Osteoblast (primary cell): ENCODE measurements at places on chromosomes 3 and 15. TPM values are rescaled to one million over a fixed set of nuclear protein-coding genes. Genes with fewer than 3 reads are reported as not detected.

The TMEM207 gene
- total RNA-seq = not detected in 2 replicates

The C3orf85 gene
- not detected in 2 replicates for total RNA-seq

The IL16 gene
- total RNA-seq = 6.5 and 7.1 TPM in 2 replicates

The WNT7A gene
- not detected in 2 replicates for total RNA-seq

The IQCB1 gene
- 15.9 and 16.2 TPM in 2 replicates for total RNA-seq

The SST gene
- not detected in 2 replicates for total RNA-seq

- peak; percentile 88 for DNase-seq
Measured at GRCh38 chr3:196440041-196440537, 7.9 kb upstream of the UBXN7 start.

DNA sequence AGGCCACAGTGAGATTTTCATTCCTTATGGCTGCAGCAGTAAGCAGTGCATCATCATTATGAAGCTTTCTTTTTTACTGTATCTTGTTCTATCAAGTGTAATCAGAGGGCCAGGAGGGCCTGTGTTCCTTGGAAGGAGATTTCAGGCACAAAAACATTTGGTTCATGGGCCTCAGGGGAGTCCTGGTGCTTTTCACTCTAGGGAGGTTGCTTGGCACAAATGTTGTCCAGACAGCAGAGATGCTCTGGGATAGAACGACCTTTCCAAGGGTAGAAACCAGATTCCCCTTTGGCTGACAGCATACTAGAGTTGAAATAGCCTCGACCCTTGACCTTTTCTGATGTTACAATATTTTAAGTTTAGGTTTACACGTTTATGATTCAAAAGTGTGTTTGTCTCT is 95.3 kb upstream of the CLSTN2 start:
- no peak for DNase-seq

DNA sequence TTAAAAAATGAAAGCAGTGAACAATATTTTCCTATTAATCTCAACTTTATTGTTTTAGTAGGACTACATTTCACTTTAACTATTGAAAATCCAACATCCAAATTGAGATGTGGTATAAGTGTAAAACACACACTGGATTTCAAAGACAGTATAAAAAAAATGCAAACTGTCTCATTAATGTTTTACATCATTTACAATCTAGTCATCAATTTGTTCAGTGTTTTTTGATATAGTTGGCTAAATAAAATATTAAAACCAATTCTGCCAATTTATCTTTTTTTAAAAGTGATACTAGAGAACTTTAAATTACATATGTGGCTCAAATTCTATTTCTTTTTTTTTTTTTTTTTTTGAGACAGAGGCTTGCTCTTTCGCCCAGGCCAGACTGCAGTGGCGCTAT is 95.1 kb downstream of the NPTN start:
- DNase-seq = no peak

- no peak for DNase-seq
Measured at GRCh38 chr3:45098310-45098709, 47.9 kb downstream of the CDCP1 start.

- DNase-seq = no peak
Measured at GRCh38 chr3:37859908-37860199, 1.8 kb upstream of the CTDSPL start.

GRCh38 chr3:177983320-177983719 is 552.9 kb upstream of the KCNMB2 start:
- no peak for DNase-seq

- DNase-seq = no peak
Measured at GRCh38 chr3:72791161-72791560, 57.1 kb downstream of the SHQ1 start.

DNA sequence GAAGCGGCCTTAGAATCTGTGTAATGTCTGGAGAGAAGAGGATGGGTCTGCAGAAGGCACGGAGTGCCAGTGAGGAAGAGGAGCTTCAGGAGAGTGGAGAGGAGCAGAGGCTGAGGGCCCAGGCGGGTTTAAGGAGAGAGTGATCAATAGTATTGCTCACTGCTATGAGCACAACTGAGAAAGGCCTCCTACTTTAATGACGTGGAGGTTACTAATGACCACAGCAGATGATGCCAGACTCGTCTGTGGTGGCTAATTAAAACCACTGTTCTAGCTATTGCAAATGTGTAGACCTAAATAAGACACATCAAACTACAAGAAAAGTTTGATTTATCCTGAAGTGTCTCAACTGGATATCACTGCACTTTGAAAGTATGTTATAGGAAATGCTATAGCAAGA is 33.2 kb downstream of the MTMR10 start:
- DNase-seq = peak; percentile 46

GRCh38 chr3:197338586-197338985 is 40.2 kb upstream of the DLG1 start:
- no peak for DNase-seq

GRCh38 chr15:69478259-69478781 is 25.7 kb downstream of the RPLP1 start:
- DNase-seq = peak; percentile 86

GRCh38 chr3:32646761-32647160 is 38.2 kb upstream of the CNOT10 start:
- no peak for DNase-seq

DNA sequence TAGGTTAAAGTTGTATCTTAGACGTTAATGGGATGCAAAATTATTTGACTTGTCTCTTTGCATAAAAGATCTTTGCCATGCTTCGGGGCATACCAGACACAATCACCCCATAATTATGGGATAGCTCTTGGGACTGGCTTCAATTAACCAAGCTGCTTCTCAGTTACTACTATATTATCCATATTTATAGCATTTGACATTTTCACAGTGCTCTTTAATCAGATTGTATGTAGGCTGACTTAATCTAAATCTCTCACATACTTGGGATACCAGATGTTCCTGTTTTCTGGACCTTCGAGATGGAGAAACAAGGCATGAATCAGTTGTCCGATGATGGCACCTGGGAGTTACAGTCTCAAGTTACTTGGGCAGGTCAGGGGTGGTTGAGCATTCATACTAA is 27.2 kb upstream of the ABHD17C start:
- DNase-seq = no peak

DNA sequence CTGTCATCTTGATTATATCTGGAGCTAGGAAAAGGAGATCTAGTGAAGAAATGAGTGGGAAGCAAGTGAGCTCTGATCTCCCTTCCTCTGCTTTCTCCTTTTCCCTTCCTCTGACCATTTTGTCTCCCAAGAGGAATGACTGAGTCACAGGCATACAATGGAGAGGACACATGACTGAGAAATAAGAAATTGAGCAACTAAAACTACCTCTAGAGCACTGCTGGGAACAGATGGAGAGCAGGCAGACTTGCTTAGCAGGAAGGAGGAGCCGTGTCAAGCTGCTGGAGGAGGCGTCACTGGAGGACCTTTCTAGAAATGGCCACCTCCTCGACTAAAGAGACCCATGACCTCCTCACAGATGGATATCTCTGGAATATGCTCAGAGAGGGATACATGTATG is 66.9 kb upstream of the MYO5C start:
- DNase-seq = no peak

DNA sequence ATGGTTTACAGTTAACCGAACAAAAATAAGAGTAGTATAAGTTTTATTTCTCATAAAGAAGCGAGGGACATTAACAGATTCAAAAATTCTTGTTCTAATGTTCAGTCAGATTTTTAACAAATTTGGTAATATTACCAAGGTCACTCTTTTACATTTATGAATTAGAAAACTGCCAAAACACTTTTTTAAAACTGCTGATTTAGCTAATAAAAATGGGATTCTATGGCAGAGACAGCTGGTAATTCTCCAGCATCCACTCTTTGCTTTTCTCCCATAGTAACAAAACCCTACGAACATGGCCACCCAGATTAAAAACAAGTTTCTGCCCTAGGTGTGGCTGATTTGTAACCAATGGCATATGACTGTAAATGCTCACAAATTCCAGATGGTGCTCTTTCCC is 71.2 kb downstream of the GPR160 start:
- no peak for DNase-seq

GRCh38 chr3:187778726-187779125 is 33.5 kb upstream of the BCL6 start:
- DNase-seq = no peak

- DNase-seq = no peak
Measured at GRCh38 chr3:64918989-64919388, 231.2 kb upstream of the ADAMTS9 start.

DNA sequence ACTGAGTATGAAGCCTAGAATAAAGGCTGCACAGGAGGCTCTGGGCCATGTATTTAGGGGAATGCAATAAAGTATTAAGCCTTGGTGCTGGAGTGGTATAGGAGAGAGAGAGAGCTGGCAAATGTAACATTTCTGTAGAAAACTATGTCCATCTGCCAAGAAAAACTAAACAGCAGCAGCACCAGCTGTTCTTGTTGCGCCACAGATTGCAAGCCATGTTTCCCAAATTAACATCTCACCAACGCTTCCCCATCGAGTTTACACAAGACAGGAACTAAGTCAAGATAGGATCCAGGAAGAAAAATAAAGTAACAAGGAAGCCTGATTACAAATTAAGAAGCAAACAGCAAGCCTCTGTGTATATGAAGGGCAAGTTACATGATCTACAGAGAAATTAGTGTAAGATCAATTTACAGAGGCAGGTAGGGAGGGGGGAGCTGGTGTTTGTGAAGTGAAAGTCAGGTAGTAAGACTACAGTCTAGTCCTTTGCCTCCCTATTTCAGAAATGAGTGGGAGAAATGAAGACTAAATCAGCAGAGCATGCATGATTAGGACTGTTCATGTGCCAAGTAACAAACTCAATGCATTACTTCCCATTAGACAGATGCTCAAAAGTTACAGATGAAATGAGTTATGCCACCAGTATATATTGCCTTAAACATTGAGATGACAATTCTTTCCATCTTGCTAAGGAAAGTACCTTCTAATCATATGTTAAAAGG is 900.5 kb downstream of the EPHA3 start:
- DNase-seq = peak; percentile 21

GRCh38 chr15:59362331-59362730 is 10.3 kb downstream of the MYO1E start:
- no peak for DNase-seq
